ENCODE measurements at places on chromosomes 1 and 21.

- no peak for DNase-seq
These were observed 16.2 kb downstream of the LRRC8D start for GRCh38 chr1:89837036-89837481.

GRCh38 chr1:217403026-217403720, 227.7 kb downstream of the GPATCH2 start:
- no peak for DNase-seq

DNA sequence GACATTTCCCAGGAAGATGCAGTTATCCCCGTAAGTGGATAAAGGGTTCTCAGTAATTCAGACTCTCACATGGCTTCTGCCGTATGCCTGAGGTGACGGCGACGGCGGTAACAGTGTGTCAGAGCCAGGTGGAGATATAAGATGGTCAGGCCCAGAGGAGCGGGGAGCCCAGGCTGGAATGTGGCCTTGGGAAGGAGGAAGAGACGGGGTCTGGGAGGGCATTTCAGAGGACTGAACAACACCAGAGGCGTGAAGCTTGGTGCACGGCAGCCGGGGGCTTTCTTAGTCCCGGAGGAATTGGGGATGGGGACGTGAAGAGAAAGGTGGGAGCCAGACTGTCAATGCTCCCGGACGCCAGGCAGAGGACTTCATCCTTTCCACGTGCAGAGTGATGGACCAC, 1.0 kb downstream of the RER1 start:
- no peak for DNase-seq

DNA sequence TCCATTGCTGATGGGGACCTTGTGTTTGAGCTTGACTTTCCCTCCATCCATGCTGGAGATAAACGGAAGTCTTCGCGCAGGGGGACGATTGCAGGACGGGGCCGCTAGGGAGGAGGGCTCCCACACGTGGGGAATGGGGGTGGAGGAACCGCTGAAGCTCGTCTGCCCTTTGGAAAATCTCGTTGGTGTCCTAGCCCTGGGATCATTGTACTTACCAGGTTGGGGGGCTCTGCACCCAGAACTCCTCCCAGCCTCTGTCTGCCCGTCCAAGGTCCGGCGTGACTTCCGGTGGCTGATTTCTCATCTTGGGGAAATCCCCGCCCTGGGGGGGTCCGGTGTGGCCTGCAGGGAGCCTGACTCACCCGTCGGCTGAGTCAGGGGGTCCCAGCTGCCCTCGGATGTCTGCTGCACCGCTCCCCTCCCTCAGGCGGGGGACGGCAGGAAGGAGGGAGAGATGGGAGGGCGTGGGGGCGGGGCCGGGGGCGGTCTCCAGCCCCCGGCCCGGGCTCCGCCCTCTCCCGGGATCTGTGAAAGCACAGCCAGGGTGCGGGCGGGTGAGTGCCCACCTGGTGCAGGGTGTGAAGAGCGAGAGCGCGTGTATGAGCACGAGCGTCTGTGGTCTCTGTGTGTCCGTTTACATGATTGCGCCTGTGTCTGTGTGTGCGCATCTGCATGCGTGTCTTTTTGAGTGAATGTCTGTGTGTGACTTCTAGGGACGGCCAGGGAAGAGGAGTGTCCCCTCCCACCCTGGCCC, 35.8 kb downstream of the PIK3CD start:
- no peak for DNase-seq

GRCh38 chr1:66357478-66358197, 176.3 kb upstream of the SGIP1 start:
- DNase-seq, result no peak

GRCh38 chr1:222285526-222285925, 262.4 kb downstream of the HHIPL2 start:
- DNase-seq, result peak; percentile 7

- DNase-seq, result no peak
These were observed 13.6 kb upstream of the PRDM15 start for GRCh38 chr21:41892726-41893125.

DNA sequence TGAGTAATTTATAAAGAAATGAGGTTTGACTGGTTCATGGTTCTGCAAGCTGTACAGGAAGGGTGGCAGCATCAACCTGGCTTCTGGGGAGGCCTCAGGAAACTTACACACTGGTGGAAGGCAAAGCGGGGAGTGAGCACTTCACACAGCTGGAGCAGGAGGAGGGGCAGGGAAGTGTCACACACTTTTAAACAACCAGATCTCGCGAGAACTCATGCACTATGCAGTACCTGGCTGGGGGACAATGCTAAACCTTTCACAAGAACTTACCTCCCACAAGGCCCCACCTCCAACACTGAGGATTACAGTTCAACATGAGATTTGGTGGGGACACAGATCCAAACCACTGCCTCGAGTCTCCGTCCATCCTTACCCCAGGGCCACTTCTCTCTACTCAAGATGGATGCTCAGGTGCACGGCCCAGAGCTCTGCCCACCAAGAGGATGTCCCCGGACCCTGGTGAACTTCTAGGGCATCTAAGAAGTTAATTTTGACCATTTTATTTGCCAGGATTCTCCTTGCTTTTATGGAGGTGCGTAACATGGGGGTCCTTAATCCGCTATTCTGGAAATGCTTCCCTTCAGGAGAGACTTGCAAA, 22.7 kb upstream of the ACTRT2 start:
- no peak for DNase-seq

DNA sequence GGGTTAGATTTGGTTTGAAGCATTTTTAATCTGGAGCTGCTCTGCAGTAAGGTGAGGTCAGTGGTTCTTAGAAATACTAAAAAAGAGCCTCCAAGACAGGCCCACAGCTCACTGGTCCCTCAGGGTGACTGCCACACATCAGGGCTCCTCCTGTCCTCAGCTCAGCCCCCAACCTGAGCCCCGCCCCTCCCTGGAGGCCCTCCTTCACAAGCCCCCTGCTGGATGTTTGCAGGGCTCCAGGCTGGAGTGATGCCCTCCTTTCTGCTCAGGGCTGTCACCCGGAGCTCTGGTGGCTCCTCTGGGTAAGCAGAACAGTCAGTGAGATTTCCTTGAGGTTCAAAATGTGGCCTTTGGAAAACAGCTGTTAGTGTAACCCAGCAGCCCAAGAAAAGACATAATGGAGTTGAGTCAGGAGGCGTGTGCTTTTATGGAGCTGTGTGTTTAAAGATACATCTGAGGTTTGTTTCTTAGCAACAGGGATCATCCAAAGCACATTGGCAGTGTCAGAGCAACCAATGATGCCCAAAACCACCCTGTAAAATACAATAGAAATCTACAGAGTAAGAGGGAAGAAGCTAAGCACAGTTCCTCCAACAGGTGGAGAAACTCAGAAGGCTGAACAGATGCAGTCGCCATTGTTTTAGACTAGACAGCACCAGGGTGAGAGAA, 21.4 kb downstream of the STUM start:
- no peak for DNase-seq

- no peak for DNase-seq
These were observed 11.4 kb upstream of the BCAR3 start for GRCh38 chr1:93692983-93693591.
